Suppressor macrophage (primary cell): ENCODE measurements at places on chromosomes 5 and 9.
A peak's percentile ranks its signal among the peaks of the same experiment; 100 is the strongest.

GRCh38 chr5:115348175-115348574, 51.7 kb upstream of the CCDC112 start:
- no peak for DNase-seq

DNA sequence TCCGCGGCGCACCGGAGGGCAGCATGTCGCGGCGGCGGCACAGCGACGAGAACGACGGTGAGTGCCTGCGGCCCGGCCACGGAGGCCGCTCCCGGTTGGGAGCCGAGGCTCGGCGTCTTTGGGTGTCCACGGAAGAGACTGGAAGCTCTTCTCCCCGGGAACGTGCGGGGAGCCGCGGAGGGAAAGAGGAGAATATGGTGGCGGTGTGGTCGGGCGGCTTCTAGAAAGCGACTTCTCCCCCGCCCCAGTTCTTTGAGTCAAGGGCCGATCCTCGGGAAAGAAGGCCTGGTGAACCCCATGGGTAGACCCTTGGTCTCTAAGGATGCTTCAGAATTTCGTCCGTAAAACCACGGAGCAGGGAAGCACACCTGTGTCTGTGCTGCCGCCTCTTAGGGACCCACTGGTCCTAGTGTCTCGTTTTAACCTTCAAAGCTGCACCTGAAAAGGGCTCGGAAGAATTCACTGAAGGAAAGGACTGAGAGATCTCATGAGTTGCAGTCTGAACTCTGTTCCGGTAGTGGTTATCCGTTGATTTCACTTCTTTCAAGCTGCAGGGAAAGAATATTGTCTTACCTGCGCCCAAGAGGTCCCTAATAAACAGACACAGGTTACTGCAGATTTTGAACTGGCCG, 354 bp downstream of the NCBP1 start:
- DNase-seq: peak; percentile 17

- DNase-seq: peak; percentile 40
These were observed 792 bp downstream of the NTMT1 start for GRCh38 chr9:129626625-129627284.

DNA sequence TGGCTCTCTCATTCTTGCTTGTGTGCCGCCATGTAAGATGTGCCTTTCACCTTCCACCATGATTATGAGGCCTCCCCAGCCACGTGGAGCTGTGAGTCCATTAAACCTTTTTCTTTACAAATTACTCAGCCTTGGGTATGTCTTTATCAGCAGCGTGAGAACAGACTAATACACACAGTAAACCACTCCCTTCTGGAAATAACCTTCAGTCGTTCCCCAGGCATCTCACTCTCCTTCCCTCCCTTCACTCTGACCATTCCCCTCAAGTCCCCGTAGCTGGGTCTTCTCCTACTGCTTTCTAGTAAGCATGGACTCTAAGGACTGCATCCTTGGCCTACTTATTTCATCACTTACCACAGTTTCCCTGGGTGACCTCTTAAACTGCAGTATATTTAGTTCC, 493.9 kb downstream of the CCDC171 start:
- no peak for DNase-seq

DNA sequence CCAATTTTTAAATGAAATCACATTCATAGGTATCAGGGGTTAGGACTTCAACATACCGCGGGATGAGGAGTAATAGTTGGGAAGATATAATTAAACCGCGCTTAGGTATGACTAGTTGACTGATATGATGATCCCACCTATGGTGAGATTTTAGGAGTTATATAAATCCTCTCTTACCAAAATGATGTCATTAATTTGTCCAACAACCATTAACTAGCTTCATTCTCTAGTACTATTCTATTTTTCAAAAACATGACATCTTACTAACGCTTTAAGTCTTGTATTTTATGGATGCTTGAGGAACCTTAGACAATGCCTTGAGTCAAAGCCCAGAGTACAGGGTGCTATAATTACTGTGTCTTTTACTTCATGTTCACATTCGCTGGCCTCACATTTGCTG, 59.6 kb upstream of the PIK3R1 start:
- no peak for DNase-seq

DNA sequence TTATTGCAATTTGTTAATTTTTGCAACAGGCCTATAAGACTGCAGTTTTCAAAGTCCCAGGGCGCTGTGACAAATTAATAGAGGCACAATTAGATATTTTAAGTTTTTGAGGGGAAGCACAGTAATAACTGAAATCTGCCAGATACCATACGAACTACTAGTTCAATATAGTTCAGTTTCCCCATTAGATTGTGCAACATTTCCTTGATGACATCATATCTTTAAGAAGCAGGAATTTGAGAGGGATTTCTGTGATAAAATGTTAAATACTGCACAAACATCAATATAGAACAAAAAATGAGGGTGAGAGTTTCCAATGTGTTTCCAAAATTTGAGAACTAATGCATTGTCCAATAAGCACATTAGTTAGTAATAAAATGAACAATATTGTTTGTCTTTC, 56.7 kb upstream of the GRIN3A start:
- no peak for DNase-seq

DNA sequence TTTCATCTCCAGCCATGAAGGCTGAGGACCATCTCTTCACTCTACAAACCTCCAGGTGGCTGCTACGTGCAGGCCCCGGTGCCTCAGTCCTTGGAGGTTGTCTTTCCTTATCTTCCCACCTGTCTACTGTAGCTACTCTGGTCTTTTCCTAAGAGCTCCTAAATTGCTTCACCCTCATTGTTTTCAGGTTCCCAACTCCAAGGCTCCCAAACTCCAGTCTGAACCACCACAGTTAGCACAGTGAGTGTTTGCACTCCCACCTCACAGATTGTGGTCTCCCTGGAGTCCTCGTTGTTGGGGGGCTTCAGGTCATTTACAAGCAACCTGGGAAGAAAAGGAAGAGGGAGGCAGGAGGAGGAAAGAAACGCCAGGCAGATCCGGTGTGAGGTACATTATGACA, 85.3 kb downstream of the NSUN2 start:
- DNase-seq: no peak

- no peak for DNase-seq
These were observed 16.2 kb downstream of the GPR21 start for GRCh38 chr9:123049589-123050222.

- DNase-seq: no peak
These were observed 228.2 kb downstream of the TLE1 start for GRCh38 chr9:81461196-81461595.

GRCh38 chr5:151083081-151083676, 2.3 kb upstream of the TNIP1 start:
- peak; percentile 23 for DNase-seq

DNA sequence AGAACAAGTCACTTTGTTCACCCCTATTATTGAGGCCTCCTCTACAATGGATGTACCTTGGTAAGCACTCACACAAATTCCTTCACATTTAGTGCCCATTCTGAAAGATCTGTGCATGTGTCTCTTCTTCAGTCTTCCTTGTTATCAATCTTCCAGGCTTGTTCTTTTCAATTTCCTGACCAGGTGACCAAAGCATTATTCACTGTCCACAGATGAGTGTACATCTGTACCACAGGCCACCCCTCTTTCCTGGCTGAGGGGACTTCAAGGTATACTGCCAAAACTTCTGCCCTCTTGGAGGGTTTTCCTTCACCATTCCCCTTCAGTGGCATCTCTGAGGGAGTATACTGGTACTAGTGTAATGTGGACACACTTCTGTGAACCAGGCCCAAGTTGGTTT, 25.5 kb upstream of the STOM start:
- no peak for DNase-seq
